ENCODE measurements at places on chromosomes 2 and 18.

DNA sequence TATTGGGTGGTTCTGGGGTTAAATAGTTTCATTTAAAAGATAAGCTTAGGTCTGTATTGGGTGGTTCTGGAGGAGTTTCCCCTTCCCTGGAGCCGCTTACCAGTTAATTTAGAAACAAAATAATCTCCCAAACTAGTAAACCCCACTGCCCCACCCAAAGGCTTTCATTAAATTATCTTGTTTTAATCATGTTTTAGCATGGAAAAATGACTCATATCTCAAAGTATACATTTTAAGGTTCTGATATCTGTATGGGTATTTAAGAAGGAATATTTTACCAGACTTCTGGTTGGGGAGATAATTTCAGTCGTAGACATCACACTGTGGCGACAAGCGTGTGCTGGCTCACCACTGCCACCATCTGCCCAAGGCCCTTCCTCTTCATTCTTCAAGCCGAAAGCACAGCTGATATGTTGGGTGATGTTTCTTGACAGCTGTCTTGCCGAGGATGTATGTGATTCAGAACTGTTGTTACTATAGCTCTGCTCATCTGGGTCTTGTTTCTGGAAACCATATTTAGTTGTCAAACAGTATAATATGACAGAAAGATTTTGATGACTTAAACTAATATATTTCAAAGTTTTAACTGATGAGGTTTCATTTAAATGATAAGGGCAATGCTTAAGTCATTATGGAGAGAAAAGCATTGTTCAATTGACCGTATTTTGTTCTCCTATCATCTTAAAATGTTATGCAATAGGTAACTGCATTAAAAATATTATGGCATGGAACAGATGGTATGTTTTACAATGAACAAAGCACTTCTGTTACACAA is 5.1 kb downstream of the FIGLA start:
- DNase-seq: no peak

DNA sequence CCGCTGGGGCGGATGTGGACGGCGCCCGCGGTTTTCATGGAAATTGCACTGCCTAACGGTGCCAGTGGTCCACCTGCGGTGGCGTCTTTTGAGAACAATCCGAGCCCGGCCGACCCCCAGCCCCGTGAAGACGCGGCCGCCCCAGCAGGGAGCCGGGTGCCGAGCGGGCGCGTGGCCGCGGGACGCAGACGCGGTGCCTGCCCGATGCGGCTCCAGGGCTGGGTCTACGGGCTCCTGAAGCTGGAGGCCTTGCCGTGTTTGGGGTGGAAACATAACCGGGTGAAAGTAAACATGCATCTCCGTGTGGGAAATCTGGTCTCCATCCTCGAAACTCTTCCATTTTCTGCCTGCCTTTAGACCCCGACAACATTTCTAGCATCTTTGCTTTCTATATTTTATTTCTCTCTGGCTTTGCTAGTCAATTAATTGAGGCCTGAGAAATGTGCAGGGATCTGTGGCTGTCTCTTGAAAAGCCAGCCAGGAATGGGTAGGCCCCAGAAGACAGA is 572 bp downstream of the INPP4A start:
- no peak for DNase-seq

- DNase-seq: no peak
Measured at GRCh38 chr2:30628341-30628740, 178.9 kb downstream of the CAPN13 start.

- no peak for DNase-seq
Measured at GRCh38 chr2:216991563-216991962, 131.7 kb upstream of the TNP1 start.

DNA sequence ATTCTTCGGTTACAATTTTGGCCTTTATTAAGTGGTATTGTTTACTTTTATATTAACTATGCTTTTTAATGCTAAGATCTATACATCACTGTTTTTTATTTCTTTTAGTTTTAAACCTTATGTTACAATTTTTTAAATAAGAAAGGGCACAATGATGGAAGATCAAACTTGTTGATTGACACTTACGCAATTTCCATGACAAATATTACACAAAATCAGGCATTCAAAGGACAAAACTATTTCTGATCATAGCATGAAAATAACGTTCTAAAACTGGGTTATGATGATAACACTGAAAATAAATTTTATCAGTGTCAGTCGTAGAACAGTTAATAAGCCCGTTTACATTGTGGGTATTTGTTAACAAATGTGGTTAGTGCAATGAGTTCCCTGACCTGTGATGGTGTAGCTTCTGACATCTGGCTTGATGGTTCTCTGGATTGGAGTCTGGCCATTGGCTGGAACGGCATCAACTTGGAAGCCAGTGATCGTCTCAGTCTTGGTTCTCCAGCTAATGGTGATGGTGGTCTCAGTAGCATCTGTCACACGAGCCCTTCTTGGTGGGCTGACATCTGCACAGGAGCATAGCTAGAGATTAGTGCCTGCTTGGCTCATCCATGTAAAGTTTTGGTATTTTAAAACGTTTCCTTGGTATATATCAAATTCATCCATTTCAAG is 59.6 kb downstream of the FN1 start:
- DNase-seq: no peak

DNA sequence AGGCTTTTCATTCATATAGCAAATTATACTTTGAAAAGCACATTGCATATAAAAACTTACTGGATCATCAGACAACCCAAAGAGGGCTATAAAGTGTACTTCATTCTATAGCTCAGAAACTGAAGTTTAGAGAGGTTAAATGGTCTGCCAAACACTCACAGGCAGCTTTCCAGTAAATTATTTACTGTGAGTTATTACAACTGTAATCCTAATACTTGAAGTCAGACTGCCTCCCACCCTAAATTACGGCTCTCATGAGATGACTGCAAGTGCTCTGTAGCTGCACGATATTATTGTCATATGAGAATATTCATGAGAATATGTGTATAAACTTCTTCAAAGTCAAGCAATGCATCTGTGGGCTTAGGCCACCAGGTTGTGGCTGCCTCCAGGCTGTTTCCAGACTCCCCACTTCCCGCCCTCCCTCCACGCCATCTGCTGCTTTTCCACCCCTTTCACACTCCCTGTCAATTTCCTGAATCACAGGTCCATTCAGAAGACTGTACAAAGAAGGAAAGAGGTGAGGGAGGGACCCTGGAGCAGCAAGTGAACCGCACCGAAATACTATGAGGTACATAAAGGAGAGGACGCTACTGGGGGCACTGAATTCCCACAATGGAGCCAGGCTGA is 111.1 kb upstream of the SPOPL start:
- DNase-seq: no peak
